Muscle of arm (tissue), 14 donors: ENCODE measurements at places on chromosomes 12 and 14.

GRCh38 chr14:27387463-27387862, 789.6 kb upstream of the NOVA1 start:
- DNase-seq: no peak

GRCh38 chr12:18887368-18887767, 149.4 kb downstream of the CAPZA3 start:
- no peak for DNase-seq

DNA sequence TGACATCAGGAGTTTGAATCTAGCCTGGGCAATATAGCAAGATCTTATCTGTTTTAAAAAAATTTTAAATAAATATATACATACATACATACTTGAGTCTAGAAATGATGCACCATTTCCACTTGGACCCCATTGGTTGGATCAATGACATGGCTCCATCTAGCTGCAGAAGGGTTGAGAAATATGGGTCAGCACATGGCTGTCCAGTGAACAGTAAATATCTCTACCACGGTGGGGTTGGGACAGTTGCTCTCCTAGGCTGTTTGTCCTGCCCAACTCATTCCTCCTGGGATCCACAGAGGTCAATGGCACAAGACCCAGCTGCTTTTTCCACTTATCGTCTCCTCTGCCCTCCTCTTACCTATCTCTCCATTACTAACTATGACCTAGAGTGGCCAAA, 23.6 kb downstream of the PLEKHH1 start:
- no peak for DNase-seq

- DNase-seq: no peak
Measured at GRCh38 chr12:75862692-75863471, 168.7 kb downstream of the PHLDA1 start.

GRCh38 chr12:33111850-33112249, 215.3 kb upstream of the PKP2 start:
- DNase-seq: no peak

- DNase-seq: no peak
Measured at GRCh38 chr12:807041-807735, 54.8 kb downstream of the WNK1 start.

DNA sequence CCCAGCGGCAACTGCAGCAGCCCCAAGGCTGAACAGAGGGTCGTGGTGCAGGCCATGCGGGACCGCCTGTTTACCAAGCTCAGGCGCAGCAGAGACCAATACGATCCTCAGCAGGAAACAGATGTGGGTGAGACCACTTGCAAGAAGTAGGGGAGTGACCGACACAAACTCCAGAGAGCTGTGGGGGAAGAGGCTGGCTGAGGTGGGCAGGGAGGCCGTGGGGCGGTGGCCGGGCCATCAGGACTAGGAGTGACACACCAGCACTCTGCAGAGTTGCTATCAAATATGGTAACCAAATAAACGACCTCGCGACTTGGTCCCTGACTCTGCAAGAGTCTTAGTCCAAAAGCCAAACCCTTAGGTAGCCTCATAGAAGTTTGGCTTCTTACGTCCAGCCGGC, 30.6 kb downstream of the AMN start:
- DNase-seq: no peak

GRCh38 chr12:6784761-6785160, 4.6 kb upstream of the CD4 start:
- no peak for DNase-seq

DNA sequence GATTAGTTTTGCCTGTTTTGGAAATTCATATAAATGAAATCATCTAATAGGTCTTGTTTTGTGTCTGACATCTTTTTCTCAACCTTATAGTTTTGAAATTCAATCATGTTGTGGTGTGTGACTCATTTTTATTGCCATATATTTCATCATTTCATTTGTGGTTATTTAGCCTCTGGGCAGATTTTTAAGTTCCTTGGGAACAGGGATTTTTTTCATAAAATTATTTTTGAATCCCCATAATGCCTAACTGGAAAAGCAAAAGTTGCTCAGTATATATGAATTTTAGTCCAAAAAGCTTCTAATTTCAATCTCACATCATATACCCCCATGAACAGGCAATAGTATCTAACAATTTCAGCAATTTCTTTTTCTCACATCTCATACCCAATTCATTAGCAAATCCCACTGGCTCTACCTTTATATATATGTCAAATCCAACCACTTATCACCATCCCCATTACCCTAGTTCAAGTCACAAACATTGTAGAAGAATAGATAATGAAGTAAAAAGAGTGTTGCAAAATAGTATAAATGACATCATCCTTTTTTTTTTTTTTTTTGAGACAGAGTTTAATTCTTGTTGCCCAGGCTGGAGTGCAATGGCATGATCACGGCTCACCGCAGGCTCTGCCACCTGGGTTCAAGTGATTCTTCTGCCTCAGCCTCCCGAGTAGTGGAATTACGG, 2.6 kb upstream of the OR6J1 start:
- DNase-seq: no peak

GRCh38 chr12:124625867-124626675, 58.7 kb upstream of the NCOR2 start:
- DNase-seq: peak; percentile 63

GRCh38 chr14:48341069-48341468, 665.7 kb upstream of the MDGA2 start:
- no peak for DNase-seq

- peak; percentile 53 for DNase-seq
Measured at GRCh38 chr12:68746572-68747180, 700 bp downstream of the SLC35E3 start.

GRCh38 chr12:130667421-130667960, 48.6 kb downstream of the RIMBP2 start:
- DNase-seq: no peak

GRCh38 chr12:111757361-111758119, 9.2 kb upstream of the ALDH2 start:
- DNase-seq: no peak

DNA sequence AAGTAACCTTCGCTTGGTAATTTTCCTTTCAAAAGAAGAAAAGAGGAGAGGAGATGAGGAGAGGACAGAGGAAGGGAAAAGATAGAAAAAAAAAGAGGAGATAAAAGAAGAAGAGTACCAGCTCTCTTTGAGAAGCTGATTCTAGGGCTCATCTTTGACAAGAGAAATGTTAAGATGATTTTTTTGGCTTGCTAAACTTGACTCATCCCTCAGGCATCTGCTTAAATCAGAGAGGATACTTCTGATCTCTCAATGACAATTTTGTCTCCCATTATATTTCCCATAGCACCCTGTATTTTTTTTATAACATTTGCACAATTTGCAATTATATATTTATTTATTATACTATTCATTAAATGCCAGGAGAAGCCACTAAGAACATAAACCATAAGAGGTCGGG, 17.1 kb downstream of the SYT1 start:
- DNase-seq: no peak

- peak; percentile 12 for DNase-seq
Measured at GRCh38 chr12:127928615-127929571, 338.1 kb upstream of the TMEM132C start.

DNA sequence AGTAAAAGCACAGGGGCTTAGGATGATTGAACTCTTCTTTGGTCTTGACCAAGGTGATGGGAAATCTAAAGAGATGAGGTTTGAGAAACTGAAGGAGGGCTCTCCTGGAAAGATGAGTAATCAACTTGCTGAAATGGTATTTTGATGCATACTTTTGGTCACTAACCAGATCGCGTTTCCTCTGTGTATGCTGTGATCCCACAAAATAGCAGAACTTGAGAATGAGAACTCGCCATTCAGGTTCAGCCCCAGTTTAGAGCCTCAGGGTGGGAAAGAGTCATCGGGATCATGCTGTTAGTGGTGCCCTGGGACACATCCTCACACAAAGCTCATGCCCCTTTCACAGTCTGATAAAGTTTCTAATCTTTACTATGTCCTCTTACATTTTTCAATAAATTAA, 488.8 kb downstream of the ETNK1 start:
- no peak for DNase-seq

DNA sequence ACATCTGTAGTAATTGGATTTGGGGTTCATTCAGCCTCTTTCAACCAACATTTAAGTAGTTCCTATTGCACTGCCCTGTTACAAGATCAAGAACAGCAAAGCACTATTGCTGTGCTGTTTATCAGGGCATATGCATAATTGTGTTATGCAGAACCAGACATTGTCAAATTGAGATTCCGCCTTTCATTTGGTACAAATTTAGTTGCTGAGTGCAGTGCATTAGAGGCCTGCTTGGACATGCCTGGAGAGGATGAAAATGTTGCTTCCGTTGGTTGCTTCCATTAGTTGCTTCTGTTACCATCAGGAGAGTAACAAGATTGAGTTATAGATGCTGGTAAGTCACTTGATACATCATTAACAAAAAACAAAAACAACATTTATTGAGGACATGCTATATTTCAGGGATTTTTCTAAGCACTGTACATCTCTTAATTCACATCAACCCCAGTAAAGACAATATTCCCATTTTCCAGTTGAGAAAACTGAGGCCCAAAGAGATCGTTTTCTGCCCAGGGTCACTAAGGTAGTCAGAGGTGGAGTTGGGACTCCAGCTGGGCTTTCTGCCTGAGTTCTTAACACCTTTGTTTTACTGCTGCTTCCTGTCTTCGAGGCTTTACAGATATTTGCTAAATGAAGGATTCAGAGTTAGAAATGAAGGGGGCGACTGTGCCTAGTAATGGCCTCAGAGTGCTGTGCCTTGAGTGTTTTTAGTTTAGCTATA, 79.3 kb downstream of the PPP2R5C start:
- DNase-seq: no peak

DNA sequence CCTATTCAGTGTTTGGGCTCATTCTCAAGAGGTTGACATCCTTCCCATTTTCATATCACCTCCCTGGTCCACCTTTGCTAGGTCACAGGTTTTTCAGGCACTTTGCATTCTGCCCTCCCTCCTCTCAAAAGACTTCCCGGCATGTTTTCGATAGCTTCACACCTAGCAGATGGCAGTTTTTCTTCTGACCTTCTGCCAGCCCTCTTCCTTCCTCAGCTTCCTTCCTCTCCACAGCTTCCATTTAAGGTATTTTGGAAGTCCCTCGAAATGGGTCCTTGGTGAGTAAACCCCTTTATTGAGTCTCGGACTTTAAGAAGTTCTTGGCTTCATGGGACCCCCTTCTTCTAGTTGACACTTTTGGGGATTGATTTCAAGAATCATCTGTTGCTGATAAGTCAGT, 358.0 kb downstream of the RGS6 start:
- no peak for DNase-seq

DNA sequence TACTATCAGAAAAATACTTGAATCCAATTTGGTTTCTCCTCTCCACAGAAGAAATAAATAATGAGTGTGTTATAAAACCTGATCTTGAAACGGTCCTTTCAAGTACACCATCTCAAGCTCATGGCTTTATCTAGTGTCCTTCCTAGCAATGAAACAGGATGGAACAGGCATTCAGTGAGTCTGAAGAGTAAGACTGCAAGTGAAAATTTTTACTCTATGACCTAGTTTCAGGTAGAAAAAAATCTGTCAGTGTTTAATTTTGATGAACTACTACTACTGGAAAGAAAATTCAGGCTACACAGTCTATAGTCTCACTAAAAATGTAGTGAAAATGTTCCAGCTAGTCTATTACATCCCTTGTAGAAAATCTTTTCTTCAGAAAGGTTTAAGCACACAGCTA, 7.7 kb downstream of the CBX5 start:
- no peak for DNase-seq

- no peak for DNase-seq
Measured at GRCh38 chr14:71228711-71229110, 321.5 kb downstream of the PCNX1 start.

DNA sequence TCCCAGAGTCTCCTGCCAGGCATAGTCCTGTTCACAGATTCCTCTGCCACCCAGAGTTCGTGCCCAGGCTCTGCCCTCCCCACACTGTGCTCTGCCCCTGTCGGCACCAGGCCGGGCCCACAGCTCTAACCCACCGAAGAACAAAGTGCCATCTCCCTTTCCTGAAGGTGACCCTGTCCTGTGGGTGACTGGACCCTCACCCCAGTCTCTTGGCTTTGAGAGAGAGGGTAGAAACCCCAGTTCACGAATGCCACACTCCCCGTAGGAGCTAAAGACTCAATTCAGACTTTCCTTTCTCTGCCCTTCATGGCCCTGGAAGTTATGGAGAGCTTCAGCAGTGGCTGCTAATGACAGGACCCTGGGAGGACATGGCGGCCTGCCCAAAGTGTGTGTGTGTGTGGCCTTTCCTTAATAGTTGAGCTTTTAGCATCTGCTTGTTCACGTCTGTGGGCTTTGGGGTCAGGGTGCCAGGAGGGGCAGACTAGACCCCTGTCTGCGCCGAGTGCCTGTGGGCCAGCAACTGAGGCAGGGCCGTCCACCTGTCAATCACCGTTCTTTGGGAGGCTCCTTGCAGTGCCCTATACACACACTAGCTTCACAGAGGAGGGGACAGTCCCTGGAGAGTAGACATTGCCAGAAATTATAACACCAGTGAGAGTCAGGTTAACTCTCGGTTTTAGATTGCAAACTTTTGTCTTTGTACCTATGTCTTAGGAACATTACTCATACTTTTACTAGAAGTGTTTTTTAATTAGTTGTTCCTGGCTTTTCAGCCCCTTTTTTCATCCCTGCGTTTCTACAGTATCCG, 84.6 kb upstream of the DYNC1H1 start:
- no peak for DNase-seq

DNA sequence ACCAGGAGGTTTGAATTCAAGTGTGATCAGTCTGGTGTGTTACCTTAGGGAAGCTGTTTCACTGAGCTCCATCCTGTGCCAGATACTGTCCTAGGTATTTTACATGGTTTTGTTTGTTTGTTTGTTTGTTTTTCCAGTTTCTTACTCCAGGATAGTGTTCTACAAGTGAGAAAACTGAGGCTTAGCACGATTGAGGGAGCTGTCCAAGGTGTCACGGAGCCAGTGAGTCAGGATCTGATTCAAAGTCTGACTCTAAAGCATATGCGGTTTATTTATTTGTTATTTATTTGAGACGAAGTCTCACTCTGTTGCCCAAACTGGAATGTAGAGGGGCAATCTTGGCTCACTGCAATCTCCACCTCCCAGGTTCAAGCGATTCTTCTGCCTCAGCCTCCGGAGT, 79.7 kb upstream of the GNG2 start:
- peak; percentile 18 for DNase-seq

DNA sequence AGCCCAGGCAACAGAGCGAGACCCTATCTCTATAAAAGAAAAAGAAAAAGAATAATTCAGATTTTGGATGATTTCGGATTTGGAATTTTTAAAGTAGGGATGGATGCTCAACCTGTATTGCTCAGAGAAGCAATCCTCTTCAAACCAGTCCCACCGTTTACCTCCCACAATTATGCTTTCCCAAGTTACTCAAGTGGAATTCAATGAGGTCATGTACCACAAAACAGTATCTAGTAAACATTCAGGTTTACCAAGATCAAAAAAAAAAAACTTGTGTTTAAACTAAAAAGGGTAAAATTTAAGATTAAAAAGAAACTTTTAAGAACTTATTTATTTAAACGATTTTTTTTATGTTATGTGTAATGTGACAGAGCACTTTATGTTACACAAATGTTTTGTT, 2.5 kb downstream of the KDM5A start:
- DNase-seq: no peak

DNA sequence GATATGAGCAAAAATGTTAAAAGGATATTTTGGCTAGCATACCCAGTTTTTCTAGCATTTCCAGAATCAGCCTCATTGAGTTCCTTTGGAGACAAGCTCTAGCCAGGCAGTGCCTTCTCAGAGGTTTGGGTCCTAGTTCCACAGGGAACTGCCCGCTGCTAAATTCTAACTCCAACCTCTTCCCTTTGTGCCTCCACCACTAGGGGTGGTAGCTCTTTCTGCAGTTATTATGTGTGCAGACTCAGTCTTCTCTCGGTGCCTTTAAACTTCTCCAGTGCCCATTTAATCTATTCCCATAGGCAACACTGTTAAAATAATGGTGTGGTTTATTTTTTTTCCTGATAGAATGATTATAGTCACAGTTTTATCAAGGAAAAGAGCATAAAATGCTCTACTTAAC, 21.5 kb upstream of the SLC25A3 start:
- DNase-seq: no peak
